H1 (cell line): ENCODE measurements at places on chromosomes 5 and 9. TPM values are rescaled to one million over a fixed set of nuclear protein-coding genes. Genes with fewer than 3 reads are reported as not detected.

Gene FREM1
- total RNA-seq = 2.6 TPM in 2 replicates

- H3K27me3 ChIP-seq = no peaks in the 10 kb centered on the region
- H3K36me3 ChIP-seq = no peaks in the 10 kb centered on the region; the same call in 1 of the 2 replicates
- no peak overlapping the region for H3K4me3 ChIP-seq
- no peaks in the 10 kb centered on the region for H3K4me1 ChIP-seq
- DNase-seq = no peak
- no peak overlapping the region for H3K27ac ChIP-seq
Measured at GRCh38 chr9:14652729-14653377, 40.4 kb downstream of the ZDHHC21 start.

Gene PCA3
- total RNA-seq = not detected in 2 replicates

GRCh38 chr9:111833941-111834340 lies 39.2 kb upstream of the SHOC1 start:
- H3K4me1 ChIP-seq = no peaks in the 10 kb centered on the region
- no peak for DNase-seq
- H3K27ac ChIP-seq = no peak overlapping the region
- no peak overlapping the region for H3K4me3 ChIP-seq
- H3K27me3 ChIP-seq = no peaks in the 10 kb centered on the region

GRCh38 chr9:77876091-77876490 lies 155.5 kb downstream of the GNAQ start:
- H3K27me3 ChIP-seq = no peaks in the 10 kb centered on the region
- no peak overlapping the region for H3K27ac ChIP-seq
- no peak for DNase-seq
- H3K4me1 ChIP-seq = no peaks in the 10 kb centered on the region

DNA sequence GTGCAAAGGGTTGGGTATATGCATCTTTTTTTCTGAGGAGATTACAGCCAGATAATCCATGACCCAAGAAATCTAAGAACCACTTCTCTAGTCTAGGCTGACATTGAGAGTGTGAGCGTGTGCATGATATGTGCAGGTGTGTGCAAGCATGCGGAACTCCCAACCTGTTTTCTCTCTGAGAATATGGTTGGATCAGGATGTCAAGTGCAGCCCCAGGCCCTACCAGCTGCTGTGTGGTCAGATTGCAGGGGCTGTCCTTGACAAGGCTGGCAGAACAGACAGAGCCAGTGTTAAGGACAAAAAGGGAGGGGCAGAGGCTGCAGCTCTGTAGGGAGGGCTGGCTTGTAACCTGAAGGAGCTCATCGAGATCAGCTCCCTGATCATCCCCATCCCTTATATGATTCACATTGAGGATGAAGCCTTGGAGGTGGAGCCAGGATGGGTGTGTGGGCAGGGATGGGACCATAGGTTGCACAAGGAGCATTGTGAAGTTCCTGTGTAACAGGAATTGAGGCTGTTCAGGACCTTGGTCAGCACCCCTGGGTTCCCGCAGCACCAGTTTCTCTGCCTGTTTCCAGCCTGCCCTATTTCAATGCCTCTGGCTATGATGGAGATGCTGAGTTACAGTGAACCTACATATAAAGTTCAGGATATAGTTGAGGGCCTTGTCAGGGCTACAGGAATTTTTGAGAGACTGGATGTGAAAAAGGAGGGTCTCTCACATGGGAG lies 52.6 kb upstream of the ARAP3 start:
- H3K4me3 ChIP-seq = no peak overlapping the region
- no peaks in the 10 kb centered on the region for H3K36me3 ChIP-seq
- no peaks in the 10 kb centered on the region for H3K27me3 ChIP-seq
- peaks cover 1% of the 10 kb centered on the region; the same call in 1 of the 2 replicates for H3K4me1 ChIP-seq

Gene FSTL4
- 4.1 and 6.1 TPM in 2 replicates for total RNA-seq

DNA sequence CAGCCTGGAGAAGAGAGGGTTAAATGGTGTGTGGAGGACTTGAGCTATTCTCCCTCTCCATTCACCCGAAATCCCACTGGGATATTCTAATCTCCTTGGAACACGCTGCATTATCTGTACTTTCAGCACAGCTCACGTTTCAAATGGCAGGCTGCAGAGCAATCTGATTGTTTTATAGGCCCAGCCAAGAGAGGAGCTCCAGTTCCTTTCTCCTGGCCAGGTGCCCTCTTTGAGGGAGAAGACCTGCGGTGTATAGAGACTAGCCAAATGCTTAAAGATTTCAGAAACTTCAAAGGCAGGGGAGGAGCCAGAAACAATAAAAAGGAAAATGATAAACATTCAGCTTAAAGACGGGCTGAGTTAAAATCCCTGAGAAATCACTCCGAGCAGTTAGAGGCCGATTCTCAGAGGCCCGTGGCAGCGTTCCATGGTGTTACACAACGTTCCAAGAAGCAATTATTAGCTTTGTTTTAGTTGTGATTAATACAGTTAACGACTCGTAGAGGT lies 564.0 kb upstream of the KLF4 start:
- no peak for DNase-seq
- H3K27me3 ChIP-seq = no peaks in the 10 kb centered on the region
- no peaks in the 10 kb centered on the region; the same call in 1 of the 2 replicates for H3K36me3 ChIP-seq
- H3K4me3 ChIP-seq = no peak overlapping the region
- H3K4me1 ChIP-seq = peaks cover 2% of the 10 kb centered on the region; the same call in 1 of the 2 replicates
- no peak overlapping the region for H3K27ac ChIP-seq

DNA sequence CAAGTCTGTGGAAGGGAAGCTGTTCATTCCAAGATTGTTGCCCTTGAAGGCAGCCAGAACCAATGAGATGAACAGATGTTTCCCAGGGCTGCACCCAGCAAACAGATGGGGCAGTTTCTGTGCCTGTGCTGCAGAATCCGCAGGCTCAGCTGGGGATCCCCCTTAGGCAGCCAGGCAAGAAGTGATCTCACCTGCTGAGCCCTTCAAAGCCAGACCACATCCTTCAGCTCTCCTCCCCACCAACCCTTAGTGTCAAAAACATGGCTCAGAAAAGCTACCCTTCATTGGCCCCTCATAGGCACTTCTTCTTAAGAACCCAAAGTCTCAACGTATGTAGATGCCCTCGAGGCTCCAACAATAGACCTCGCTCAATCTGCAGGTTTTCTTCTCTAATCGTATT lies 626.7 kb downstream of the CCDC171 start:
- H3K4me3 ChIP-seq = no peak overlapping the region
- H3K36me3 ChIP-seq = no peaks in the 10 kb centered on the region
- no peaks in the 10 kb centered on the region for H3K4me1 ChIP-seq
- no peaks in the 10 kb centered on the region for H3K27me3 ChIP-seq
- DNase-seq = no peak
- no peak overlapping the region for H3K27ac ChIP-seq

Gene FBN2
- total RNA-seq = 15.9 and 16.3 TPM in 2 replicates
